ENCODE measurements at places on chromosomes 7 and 10. TPM values are rescaled to one million over a fixed set of nuclear protein-coding genes. Genes with fewer than 3 reads are reported as not detected.

Gene LIPA
- total RNA-seq, result 46.7 TPM

Gene OR2A42
- not detected for total RNA-seq

Gene PDZD8
- total RNA-seq, result 38.3 TPM

Gene STEAP2
- 9.8 TPM for total RNA-seq

Gene HGF
- total RNA-seq, result 41.3 TPM

Gene PAPOLB
- under 0.01 TPM for total RNA-seq

Gene CDC14C
- 0.29 TPM for total RNA-seq

Gene RSU1
- 100 TPM for total RNA-seq

Gene PTF1A
- not detected for total RNA-seq

Gene NKX2-3
- total RNA-seq, result not detected

Gene CFAP46
- total RNA-seq, result 0.29 TPM

Gene TMEM176A
- total RNA-seq, result not detected

- DNase-seq, result no peak
These were observed 62.0 kb downstream of the MYOF start for GRCh38 chr10:93420091-93420490.

- DNase-seq, result peak; percentile 68
These were observed 27.7 kb upstream of the PRKAR1B start for GRCh38 chr7:754531-755412.

DNA sequence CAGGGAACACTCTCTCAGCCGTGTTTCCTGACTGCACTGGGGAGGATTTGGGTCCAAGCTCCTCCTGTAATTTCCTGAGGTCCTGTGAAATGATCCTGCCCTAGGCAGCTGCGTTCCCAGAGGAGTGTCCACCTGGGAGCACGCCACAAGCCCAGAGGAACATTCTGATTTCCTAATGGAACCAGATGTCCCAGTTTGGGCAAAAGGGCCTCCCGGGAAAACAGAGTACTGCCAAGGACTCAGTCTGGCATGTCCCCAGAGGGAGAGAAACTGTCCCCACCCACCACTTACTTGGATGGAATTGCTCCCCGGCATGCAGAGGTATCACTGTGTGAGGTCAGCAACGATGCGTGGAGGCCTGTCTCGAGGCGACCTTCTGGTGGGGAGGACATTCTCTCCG, 34.5 kb downstream of the ASB13 start:
- no peak for DNase-seq

DNA sequence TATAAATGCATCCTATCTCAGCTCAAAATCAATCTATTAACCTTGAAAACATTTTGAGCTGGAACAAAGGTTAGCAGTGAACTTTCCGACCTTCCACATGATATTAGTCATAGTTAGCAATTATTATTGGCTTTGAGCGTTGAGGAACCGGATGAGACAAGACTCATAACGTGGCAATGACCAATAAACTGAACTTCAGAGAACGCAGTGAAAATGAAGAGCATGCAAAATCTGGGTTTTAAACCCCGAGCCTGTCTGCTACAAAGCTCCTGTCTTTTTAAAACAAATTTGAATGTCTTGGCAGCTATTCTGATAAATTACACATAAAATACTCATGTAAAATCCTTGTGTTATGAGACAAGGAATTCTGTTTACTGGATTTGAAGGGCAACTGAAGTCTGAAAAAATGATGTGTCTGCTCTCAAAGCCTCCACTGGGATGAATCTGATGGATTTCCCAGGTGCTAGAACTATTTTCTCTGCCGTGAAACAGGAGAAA, 74.7 kb upstream of the ITGB1 start:
- peak; percentile 84 for DNase-seq

DNA sequence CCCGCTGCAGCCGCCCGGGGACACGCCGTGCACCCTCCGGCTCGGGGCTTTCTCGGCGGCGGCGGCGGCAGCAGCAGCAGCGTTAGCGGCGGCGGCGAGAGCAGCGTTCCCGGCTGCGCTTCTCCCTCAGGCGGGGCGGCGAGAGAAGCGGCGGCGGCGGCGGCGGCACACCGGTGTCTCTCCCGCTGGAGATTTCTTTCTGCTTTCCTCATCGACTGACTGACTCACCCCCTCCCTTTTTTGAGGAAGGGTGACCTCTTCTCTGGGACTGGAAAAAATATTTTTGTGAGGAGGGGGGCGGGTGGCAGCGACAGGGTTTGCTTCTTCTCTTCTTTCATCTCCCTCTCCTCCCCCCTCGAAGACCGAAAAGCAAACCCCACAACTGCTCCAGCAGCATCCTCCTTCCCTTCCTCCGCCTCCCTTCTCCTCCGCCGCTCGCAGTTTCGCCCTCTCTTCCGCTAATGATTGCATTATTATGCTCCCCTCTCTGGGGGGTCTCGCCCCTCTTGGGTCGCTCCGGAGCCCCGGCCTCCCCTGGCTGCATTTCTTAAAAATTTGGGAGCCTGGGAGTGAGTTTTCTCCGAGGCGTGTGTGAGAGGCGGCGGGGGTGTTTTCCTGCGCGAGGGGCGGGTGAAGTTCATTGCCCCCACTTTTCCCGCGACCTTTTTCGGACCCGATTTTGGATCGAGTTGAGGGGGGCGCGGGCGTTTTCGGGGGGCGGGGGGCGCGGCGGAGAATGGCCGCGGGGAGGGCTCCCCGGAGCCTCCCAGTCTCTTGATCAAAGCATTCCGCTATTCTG, 411 bp downstream of the AUTS2 start:
- DNase-seq, result peak; percentile 96

- no peak for DNase-seq
These were observed 106.2 kb upstream of the AGK start for GRCh38 chr7:141444961-141445360.

DNA sequence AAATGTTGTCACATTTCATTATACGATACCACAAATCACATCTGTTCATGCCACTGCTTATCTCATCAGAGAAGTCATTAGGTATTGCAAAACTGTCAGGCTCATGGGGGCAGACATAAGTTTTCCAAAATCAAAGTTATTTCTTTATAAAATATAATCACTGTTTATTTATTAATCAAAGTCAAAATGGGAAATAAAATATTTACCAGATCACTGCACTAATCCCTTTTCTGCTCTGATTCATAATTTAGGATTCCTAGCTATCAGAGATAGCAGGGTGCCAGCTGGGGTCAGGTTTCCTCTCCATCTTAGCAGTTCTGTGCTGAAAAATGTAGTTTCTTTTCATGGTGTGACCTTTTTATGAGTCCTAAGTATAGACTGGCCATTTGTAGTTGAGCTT, 117.7 kb upstream of the LANCL2 start:
- peak; percentile 73 for DNase-seq

GRCh38 chr10:75043256-75044131, 68.0 kb upstream of the SAMD8 start:
- no peak for DNase-seq

GRCh38 chr10:10508211-10508610, 509.5 kb upstream of the CELF2 start:
- no peak for DNase-seq

- DNase-seq, result peak; percentile 73
These were observed 47.7 kb downstream of the LRRC20 start for GRCh38 chr10:70334526-70335245.

- no peak for DNase-seq
These were observed 158.4 kb downstream of the COBL start for GRCh38 chr7:51158211-51158610.

DNA sequence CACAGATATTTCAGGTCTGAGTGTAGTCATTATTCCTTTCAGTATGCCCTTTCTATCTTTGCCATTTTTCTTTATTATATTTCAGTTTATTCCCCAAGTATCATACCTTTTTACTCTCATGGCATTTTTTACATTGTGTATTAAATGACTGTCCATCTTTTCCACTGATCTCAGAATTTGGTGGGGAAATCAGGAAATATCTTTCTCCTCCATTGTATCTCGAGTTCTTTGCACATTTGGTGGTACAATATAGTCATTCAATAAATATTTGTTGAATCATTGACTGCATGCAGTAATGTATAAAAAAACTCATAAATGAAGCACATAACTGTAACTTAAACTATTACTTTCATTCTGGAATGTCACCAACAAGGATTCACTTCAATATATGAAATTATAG, 354.7 kb downstream of the HGF start:
- no peak for DNase-seq

- DNase-seq, result peak; percentile 56
These were observed 6.9 kb downstream of the SERPINE1 start for GRCh38 chr7:101133621-101134398.

DNA sequence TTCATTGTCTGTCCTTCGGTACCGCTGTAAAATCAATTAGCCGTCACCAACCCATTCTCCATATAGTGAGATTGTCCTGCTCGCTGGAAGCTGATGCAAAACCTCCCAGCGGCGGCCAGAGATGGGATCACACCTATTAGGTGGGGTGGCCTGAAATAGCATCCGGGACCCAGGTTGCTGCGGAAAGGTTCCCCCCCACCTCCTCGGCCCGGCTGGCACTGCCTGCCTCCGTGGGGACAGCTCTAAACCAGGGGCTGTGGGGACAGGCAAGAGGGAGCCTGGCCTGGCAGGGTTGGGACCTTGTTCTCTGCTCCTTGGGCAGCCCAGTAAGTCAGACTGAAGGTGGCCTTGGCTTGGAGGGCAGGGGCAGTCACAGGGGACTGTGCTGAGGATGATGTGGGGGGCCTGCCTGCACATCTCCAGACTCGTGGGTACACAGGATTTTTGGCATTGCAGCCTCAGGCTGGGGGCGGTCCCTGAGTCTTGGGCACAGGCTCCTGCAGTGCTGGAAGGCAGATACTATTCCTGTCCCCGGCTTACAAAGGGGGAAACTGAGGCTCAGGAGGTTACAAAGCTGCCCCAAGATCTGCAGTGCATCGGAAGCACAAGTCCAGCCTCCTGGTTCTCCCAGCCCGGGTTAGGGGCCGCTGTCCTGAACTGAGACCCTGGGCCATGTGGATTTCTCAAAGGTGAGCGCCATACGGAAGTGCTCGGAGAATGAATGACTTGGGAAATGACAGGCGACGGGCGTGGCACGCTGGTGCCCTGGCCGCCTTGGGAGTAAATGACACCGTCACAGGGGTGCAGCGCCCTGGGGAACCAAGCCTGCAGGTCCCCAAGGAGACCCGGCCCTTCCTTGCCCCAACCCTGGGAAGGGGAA, 65.6 kb downstream of the UNCX start:
- peak; percentile 82 for DNase-seq

DNA sequence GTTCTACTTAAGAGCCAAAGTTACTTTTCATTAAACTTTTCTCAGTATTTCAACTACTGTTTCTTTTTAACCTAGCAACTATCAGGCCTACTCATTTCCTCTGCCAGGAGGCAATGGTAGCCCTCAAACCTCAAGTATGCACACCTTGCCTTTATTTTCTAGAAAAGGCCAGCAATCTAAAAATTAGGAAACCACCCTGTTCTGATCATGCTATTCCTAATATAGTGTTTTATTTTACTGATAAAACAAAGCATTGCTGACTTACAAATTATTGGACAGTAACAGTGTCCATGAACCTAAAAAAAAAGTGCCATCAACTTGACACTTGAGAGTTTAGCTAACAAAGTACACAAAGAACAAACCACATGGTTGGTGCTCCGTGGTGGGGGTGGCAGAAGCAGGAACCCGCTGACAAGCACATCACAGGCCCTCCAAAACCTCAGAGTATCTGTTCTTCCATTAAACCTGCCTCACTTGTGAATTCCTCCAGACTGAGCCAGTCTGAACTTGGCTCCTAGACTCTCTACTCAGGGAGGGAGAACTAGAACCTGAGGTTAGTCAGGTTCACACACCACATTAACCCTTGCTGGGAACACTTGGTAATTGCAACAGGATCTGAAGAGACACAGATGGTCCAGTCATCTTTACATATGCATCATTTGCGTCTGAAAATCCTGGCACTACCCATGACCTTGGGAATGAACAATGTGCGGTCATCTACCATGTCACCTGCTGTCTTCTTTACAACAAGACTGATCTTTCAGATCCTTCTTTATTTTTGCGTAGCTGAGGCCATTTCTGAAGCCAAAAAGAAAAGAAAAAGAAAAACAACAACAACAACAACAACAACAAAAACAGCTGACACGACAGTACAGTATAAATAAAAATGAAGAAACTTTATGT, 31.9 kb downstream of the PIP4K2A start:
- DNase-seq, result no peak

DNA sequence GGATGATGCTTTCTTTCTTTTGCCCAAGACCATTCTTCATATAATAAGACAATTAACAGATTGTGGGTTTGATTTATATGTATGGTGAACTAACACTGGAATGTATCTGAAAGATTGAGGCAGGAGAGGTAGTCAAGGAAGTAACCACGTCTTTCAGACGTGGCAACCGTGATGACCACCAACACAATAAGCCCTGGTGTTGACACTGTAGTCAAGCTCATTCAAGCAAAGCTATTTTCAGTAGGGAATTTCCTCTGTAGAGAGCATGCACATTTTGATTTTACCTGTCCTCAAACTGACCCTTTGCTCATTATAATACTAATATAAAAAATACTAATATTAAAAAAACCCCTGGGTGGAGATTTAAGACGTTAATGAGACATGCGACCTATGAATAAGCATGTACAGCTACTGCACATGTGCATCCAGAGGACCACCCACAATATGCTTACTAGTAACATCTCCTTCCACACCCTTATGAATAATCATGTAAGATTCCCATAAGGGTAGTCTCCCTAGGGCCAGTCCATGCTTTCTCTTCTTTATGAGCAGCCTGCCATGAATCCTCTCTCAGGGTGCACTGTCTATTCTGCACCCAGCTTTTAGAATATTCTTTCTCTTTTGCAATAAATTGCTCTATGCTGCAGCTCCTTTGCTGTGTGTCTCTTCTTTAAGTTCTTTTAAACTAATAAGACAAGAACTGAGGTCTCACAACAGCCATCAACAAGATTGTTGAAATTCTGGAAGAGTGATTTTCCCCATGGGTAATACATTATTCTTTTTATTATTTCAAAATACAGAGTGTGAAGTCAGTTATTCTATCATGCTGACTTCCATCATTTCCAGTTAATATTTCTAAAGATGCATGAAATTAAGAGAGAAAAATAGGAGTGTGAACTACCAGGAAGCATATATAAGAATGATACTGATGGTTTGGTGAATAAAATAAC, 151.3 kb upstream of the NPVF start:
- DNase-seq, result no peak

DNA sequence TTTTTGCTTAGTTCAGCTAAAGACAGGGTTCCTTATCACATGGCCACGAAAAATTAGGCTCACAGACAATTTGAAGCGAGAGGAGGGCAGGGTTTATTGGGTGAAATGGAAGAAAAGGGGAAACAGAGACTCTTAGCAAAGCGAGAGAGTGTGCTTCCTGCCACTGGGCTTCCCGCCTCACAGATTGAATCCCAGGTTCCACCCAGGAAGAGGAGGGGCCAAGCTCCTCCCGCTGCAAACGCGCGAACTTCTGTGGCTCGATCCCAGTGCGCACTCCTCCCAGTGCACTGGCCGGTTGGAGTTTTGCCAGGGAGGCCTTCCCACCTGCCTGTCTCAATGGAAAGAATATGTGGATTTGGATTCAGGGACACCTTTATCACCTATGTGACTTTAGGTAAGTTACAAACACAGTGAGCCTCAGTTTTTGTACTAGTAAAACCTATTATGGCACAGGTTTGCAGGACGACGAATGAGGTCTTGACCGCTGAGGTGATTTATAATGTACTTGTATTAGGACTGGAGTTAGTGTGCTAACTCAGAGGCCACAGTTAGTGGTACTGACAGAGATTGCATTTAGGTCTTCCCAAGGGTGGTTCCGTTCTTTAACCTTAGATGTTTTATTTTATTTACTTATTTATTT, 48.5 kb upstream of the SP8 start:
- DNase-seq, result no peak

Data from osteoblast (primary cell).